ENCODE measurements at places on chromosomes 4 and X.

- no peak for DNase-seq
Observed at GRCh38 chrX:122869171-122869570, 314.9 kb upstream of the GRIA3 start.

- DNase-seq, result no peak
Observed at GRCh38 chr4:66640233-66640990, 904.9 kb downstream of the CENPC start.

- peak; percentile 31 for DNase-seq
Observed at GRCh38 chrX:7247346-7247745, 99.4 kb upstream of the PUDP start.

GRCh38 chr4:3472411-3473141, 9.5 kb downstream of the DOK7 start:
- no peak for DNase-seq

- no peak for DNase-seq
Observed at GRCh38 chr4:89245459-89245858, 62.1 kb downstream of the GPRIN3 start.

DNA sequence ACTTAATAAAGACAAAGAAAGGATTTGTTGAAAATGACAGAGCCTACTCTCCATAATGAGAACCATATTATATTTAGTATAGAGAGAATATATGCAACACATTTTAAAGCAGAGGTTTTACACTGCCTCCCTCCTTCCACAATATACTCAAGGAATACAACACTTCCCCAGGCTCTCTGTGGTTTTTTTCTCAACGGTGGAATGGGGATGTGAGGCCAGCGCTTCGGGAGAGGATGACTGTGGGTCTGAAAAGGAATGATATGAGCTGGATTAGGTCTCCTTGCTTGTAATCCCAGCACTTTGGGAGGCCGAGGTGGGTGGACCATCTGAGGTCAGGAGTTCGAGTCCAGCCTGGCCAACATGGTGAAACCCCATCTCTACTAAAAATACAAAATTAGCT, 348.7 kb upstream of the KLF3 start:
- DNase-seq, result no peak

- DNase-seq, result no peak
Observed at GRCh38 chr4:111748157-111748556, 397.1 kb upstream of the FAM241A start.

GRCh38 chrX:13046141-13046855, 1.9 kb upstream of the FAM9C start:
- DNase-seq, result no peak

DNA sequence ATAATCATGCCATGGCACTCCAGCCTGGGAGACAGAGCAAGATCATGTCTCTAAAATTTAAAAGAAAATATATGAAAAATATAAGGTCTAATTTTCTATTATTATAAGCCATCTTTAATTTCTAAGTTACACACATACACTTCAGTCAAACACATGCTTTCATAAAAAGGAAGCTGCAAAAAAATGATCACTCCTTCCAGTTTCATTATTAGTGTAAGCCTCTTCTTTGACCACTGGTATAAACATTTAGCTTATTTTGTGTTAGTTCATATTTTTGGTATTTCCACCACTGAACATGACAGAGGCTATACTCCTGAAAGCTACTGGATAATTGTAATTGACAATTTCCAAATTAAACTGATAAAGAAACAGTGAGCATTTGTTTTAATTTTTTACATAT, 163.3 kb upstream of the USP38 start:
- peak; percentile 82 for DNase-seq

GRCh38 chr4:121150003-121150402, 14.1 kb downstream of the TNIP3 start:
- no peak for DNase-seq
